Activated CD8-positive, alpha-beta memory T cell treated with anti-CD3 and anti-CD28 coated beads, Interleukin-2, amount 50 U/mL, for 4 hours (primary cell): ENCODE measurements at places on chromosomes 16 and 17.

DNA sequence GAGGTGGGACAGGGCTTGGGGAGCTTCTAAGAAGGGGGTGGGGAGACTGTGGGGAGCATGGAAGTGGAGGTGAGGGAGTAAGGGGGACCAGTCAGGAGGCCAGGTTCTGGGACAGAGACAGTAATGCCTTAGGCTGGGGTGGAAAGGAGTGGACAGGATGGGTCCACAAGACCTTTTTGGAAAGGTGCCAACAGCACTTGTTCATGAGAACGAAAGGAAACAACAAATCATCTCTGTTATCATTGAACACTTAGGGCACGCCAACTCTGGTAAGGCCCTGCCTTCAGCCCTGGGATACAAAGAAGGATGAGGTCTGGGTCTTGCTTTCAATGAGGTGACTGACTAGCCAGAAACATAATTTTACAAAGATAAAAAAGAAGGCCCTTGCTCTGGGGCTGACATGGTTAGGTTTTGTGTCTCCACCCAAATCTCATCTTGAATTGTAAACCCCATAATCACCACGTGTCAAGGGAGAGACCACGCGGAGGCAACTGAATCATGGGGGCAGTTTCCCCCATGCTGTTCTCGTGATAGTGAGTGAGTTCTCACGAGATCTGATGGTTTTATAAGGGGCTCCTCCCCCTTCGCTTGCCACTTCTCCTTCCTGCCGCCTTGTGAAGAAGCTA, 113.8 kb downstream of the SLC39A11 start:
- DNase-seq, result no peak

DNA sequence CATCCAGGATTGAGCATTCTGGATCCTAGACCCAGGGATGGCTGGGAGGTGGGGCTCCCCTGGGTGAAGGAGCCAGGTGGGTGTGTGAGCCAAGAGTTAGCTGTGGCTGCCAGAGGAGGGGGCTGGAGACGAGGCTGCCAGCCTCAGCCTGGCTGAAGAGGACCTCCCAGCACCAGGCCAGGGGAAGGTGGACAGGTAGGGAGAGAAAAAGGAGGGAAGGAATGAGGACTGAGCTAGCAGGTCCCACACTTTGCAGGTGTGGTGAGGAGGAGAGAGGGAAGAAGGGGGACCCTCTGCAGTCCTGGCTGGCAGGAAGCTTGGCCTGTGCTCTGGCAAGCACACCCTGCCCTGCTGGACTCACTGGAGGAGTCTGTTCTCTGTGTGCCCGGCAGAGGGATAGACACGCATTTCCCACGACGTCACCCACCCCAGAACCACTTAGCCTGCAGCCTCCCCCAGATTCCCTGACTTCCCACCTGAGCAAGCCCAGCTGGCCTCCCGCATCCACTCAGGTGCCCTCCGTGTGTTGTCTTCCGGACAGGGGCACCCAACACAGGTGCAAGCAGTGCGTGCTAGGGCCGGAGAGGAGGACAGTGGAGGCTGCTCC, 42.0 kb downstream of the SOCS3 start:
- DNase-seq, result no peak

GRCh38 chr16:27326738-27327585, 13.2 kb downstream of the IL4R start:
- peak; percentile 38 for DNase-seq

DNA sequence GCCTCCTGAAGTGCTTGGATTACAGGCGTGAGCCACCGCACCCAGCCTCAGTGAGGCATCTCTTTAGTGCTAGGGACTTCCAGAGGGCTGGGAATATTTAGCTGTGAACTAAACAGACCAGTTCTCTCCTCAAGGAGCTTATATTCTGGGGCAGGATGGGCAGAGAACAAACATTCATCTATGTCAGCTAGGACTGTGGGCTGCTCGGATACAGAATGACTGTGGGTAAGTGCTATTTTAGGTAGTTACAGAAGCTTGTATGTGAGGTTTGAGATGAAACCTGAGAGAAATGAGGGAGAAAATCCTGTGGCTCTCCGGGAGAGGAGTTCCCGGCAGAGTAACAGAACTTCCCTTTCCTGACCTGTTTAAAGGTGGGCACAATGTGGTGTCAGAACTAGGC, 6.2 kb upstream of the INPP5K start:
- DNase-seq, result no peak

DNA sequence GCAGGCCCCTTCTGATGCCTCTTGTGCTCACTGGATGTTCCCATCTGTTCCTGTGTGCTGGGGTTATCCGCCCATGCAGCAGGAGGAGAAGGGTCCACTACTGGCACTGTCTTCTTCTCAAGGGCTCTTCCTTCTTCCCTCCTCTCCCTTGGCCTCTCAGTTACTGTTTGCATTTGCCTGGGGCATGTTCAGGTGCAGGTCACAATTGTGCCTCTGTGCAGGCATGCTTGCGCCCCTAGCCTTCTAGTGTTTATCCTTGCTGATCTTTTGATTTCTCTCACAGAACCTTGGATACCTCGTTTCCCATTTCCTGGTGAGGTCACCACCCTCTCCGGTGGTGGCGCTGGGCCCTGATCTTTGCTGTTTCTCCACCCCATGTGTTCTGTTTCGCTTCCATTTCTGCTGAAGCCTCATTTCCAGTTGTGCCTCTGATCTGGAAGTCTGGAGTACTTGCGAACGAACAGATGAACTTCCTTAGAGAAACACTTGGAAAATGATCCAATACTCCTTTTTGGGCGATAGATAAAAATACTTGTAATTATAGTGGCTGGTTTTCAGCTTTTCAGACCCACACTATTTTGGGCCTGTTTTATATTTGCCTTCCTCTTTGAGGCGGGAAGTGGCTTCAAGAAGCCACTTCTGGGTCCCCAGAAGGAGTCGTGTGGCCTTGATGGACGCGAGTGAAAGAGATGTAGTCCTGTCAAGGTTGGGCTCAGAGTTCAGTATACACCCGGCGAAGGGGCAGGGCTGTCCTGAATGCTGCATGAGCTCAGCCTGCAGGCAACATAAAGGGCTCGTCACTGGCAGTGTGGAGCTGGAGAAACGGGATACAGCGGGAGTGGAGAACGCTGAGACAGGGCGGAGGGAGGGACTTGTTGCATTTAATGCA, 312.9 kb downstream of the SNX29 start:
- DNase-seq, result no peak

- no peak for DNase-seq
These were observed 64.7 kb downstream of the ABCC12 start for GRCh38 chr16:48091117-48091516.

DNA sequence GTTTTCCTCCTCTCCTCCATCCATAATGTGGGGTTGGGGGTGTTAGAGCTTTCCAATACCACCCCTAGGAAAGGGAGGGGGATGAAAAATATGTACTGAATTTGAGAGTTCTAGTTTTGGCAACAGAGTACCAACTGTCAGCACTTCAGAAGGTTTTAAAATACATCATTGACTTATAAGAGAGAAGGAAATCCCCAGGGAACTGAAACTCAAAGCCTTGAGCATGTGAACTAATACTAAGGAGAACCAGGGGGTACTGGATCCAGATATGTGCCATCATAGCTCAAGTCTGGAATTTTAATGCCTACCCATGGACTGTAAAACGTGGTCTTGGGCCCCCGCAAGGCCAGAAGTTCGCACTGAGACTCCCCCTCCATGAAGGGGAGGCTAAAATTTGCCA, 15.8 kb downstream of the CACNG5 start:
- no peak for DNase-seq

- peak; percentile 69 for DNase-seq
These were observed 504 bp downstream of the SRSF1 start for GRCh38 chr17:58006560-58006923.

DNA sequence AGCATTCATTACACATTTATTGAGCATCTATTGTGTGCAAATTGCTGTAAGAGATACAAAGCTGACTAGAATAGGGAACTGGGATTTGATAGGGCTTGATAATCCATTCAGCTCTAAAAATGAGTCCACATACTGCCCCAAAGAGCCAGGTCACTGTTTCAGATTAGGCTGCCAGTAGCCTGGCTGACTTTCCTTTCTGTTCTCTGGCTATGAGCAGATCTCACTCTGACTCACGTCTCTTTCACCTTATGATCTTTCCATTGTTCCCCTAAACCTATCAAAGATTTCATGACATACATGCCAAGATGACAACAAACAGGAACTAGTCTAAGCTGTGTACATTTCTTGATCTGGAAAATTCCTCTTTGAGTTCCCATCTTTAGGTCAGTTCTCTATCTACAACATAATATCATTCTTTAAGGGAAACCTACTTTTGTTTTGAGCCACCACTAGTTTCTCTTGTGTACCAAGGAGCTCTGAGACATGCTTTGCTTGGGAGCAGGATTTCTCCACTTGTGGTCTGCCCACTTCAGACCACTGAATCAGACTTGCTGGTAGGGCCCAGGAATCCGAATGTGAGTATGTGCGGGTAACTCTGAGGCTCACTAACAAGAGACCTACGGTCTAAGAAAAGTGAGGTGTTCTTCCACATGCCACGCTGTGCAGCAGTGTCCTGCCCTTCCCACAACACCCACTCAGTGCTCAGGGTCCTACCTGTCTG, 40.9 kb upstream of the ICAM2 start:
- DNase-seq, result no peak

GRCh38 chr16:56670620-56670934, 963 bp downstream of the MT1H start:
- no peak for DNase-seq

- no peak for DNase-seq
These were observed 30.9 kb downstream of the BRCA1 start for GRCh38 chr17:43094129-43094835.

- peak; percentile 43 for DNase-seq
These were observed 23.6 kb upstream of the ABR start for GRCh38 chr17:1203111-1203966.

DNA sequence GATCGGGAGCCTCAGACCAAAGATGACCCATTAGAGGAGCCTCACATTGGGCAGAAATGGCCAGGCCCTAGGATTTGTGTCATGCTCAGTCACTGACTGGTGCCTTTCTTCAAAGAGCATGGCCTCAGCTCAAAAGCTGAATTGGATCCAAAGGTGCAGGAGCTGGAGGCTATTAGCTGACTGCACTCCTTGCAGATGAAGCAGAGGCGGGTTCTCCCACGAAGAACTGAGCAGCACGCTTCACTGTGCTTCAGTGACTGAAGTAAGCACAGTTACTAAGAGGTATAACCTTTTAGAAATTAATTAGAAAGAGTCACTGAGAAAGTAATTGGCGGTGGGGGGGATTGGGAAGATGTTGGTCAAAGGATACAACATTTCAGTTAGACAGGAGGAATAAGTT, 18.7 kb upstream of the COX10 start:
- DNase-seq, result no peak
